SW480 (cell line): ENCODE measurements at places on chromosomes 5 and 9.
A peak's percentile ranks its signal among the peaks of the same experiment; 100 is the strongest.

GRCh38 chr9:119304555-119304954 is 64.7 kb downstream of the BRINP1 start:
- no peak for DNase-seq

DNA sequence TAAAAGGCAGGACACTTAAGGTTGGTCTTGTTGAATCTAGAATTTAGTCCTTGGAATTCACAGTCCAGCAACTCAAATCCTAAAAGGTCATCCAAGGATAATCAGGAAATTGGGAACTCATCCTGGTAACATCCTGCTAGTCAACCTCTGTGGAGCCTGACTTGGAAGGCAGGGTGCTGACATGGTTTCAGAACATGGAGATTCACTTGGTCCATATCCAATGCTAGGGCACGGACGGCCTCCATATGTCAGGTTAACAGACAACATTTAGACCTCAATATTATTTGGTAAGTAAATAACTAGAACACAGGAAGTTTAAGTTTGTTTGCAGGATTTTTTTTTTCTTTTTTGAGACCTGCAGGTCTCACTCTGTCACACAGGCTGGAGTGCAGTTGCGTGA is 783 bp upstream of the DNAH5 start:
- DNase-seq: no peak

DNA sequence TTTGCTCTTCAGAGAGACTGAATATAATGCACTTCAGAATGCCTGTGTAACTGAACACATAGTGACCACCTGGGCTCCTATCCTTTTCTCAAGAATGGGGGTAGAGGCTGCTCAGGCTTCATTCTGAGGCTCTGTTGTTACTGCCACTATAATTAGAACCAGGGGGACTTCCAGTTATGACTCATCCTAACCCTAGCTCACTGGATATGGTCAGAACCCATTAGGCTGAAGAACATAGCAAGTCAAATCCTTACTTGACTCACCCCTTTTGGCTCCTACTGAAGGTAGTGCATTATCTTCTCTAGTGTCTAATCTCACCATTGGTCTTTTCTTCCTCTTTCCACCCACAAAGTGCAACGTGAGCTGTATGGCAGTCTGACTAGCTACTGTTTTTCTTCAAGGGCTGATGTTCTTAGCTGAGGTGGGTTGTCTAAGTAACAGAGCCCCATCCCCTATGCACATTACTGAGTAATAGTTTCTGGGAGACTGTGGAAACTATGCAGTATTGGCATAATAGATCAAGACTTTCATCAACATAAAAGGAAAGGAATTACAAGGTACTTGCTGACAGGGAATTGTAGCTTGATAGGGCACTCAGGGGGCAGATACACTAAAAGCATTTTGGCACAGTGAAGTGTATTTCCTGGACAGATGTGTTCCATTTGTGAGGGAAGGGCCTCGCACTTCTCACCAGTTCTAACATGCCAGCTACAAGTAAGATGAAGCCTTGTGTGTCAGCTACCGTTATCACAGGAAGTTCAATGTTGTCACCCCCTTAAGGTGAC is 431.0 kb upstream of the MEF2C start:
- DNase-seq: no peak

GRCh38 chr5:181260720-181261319 is at the start of gene TRIM52:
TRIM52 (minus strand) TSS chr5:181261143; CDS start chr5:181260813, 330 bp downstream.
- DNase-seq: peak; percentile 96

GRCh38 chr9:125426926-125427325 is 165.3 kb downstream of the GAPVD1 start:
- DNase-seq: no peak

DNA sequence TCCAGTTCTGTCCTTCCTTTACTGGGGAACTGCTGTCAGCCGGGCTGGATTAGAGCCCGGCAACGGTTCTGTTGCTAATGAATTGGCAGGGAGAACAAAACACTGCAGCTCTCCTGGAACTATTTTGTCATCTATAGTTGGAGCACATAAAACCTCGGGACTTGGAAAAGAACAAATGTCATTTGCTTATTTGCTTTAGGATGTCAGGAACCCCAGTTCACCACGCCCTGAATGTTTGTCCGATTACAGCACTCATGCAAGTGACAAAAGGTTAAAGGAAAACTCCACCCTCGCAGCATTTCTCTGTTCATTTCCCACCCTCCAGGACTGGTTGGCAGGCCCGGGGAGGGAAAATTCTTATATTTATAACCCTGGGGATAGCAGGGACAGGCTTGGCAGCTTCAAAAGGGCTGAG is 66.4 kb upstream of the PLPP1 start:
- DNase-seq: peak; percentile 80

DNA sequence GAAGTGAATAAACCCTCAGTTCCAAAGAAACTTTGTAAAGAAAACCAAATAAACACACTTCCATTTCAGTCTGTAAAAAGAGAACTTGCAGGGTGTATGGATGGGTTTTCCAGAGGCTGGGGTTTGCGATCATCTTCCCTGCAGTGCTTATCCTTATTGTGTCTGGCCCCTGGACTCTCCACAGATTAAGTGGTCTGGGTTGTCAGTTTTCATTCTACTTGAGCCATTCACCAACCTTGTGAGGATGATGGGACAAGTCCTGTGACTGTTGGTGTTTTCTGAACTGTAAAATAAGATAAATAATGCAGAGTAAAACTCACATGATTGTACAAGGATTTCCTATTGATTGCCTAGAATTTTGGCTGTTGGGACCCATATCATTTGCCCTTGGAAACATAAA is 166.1 kb upstream of the MOCS2 start:
- DNase-seq: no peak

DNA sequence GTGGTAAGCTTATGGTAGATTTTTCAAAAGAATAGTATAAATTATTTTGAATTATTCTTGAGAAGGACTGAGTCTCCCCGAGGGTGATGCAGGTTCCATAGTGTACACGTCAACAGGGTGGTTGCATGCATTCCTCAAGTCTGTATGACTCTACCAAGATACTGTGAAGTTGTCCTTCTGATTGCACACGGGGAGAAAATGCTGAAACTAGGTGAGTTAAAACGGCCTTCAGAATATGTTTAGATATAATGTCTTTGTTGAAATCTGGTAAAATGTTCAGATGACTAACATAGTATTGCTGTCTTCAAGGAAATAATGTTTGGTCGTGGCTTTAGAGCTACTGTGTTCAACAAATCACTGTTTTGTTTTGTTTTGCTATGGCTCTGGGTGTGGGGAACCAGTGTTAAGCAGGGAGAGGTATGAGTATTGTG is 22.4 kb upstream of the TNFAIP8 start:
- DNase-seq: no peak

GRCh38 chr9:1804128-1804865 is 210.8 kb upstream of the SMARCA2 start:
- DNase-seq: no peak

DNA sequence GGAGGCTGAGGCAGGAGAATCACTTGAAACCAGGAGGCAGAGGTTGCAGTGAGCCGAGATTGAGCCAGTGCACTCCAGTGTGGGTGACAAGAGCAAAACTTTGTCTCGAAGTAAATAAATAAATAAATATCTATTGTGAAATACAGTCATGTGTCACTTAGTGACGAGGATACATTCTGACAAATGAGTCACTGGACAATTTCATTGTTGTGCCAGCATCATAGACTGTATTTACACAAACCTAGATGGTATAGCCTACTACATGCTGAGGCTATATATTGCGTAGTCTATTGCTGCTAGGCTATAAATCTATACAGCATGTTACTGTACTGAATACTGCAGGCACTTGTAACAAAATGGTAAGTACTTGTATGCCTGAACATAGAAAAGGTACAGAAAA is 61.1 kb upstream of the CCL21 start:
- peak; percentile 50 for DNase-seq

DNA sequence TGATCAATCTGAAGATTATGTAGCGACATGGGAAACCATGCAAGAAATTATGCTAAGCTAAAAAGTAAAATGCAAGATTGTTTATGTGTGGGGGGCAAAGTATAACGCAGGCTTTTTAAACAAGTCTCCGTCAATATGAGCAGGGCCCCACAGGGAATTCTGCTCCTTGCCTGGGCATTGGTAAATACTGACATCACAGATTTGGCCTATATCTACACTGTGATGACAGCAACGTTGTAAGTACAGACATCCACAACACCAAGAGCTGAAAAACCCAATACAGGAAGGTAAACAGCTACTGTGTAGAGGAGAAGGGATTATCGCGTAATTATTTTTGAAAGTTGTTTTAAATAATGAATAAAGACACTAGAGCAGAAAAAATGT is 74.5 kb upstream of the SLC25A51 start:
- DNase-seq: no peak

- DNase-seq: no peak
Measured at GRCh38 chr9:87359958-87360601, 137.6 kb upstream of the DAPK1 start.

DNA sequence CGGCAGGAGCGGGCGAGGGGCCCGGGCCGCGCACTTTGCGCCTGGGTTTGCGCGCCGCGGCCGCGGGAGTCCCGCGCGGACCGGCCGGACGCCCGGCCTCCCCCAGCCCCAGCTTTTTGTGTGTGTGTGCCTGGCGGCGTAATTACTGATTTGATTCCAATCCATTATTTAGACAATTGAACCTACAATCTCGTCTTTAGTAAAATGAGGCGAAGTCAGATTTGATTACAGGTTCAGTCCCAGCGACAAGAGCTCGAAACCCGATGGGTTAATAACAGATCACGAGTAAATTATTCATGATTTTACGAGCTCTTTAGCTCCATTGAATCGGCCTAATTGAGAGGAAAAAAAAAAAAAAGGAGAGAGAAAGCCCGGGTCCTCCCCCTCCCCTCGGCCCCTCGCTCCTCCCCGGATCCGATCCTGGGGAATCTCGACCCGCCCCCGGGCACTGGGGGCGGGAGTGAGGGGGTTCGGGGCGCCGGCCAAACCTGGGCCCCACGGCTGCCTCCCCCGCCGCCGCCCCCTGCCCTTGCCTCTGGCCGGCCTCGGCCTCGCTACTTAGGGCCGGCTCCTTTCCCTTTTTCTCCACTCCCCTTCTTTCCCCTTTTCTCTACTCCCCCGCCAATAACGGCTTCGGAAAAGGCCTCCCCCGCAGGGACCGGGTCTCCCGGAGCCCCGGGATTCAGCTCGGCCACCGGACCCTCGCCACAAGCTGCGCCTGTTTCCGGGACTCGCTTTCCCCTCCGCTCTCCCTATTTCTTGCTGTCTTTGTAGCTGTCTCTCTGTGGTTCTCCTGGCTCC is 6.6 kb downstream of the LHX2 start:
- no peak for DNase-seq
